GM13977 (cell line): ENCODE measurements at places on chromosomes 2 and 18.

- DNase-seq = no peak
Observed at GRCh38 chr2:100831158-100831750, 11.3 kb downstream of the NPAS2 start.

- DNase-seq = peak; percentile 33
Observed at GRCh38 chr2:207467716-207468347, 61.9 kb upstream of the CREB1 start.

DNA sequence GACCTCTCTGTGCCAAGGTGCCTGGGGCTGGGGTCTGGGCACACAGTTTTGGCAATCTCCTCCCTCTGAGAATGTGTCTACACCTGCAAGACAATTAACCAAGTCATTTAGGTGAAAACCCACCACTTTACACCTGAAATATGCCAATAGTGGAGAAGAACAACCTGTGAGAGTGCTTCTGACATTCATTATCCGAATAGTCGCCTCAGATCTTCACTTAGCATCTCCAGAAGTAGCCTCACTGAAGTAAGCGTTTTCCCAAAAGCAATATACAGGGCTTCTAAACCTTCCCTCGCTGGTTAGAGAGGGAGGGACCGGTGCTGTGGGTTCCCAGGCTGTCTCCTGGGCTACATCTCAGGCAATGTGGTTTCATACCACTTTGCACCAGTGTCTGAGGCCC is 173.5 kb downstream of the DDX1 start:
- no peak for DNase-seq

GRCh38 chr18:79983793-79984192 is 4.6 kb downstream of the TXNL4A start:
- no peak for DNase-seq

GRCh38 chr2:56034258-56034657 is 110.7 kb upstream of the EFEMP1 start:
- DNase-seq = no peak
